T-helper 22 cell (primary cell): ENCODE measurements at places on chromosomes 2 and 18.

DNA sequence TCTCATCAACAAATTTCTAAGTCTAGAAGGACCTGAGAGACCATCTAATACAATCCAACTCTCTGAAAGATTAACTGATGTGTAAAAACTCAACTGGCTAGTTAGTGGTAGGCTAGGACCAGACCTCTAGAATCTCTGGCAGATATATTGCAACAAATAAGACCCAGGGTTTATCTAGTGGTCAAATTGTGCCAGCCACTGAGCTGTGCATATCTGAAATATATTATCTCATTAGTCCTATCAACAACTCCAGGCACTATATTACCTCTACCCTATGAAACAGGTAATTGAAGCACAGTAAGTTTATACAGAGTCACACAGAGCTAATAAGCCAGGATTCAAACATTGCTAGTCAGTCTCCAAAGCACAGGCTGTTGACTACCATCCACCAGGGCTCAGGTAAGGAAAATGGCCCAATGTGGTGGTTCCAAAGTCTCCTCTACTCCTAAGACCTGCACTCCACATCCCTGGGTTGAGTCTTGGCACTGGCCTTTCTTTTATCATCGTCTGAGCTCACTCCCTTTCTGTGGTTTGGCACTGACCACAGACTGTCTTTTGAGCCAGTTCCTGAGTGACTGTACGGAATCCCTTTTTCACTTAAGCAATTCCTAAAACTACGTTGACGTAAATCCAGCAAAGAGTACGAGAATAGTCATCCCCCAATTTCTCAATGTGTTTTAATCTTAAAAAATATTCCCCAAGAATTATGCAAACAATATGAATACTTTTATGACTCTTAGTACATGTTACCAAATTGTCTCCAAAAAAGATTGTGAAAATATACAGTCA lies 11.9 kb upstream of the PID1 start:
- DNase-seq = no peak

GRCh38 chr2:105738658-105739241 lies 6.0 kb upstream of the NCK2 start:
- DNase-seq = no peak

DNA sequence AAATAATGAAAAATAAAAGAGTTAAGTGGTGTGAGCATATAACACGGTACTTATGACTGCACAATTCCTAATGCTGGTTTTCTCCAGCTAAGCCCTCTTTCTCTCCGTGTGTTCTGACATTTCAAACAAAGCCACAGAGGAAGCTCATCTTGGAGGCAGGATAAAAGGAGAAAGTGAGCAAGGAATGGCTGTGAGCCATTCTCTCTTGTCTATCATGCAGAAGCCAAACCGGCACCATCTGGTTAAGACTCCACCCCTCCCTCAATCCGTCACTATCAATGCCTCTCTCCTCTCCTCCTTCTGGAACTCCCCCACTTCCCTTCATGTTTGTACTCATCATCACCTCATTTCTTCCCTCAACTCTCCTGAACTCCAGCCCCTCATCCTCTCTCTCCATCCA lies 210.4 kb downstream of the TMEM163 start:
- DNase-seq = no peak

DNA sequence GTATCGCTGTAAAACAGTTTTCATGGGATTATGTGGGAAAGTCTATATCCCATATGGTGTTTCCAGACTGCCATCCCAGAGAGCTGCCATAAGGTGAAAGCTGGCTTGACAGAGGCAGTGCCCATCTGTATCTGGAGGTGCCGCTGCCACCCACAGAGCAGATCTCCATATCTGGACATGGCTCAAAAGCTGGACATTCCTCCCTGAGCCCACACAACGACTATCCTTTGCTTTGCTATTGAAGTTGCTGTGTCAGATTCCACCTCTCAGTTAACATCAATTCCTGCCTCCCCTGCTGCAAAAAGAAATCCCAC lies 55.2 kb downstream of the RND3 start:
- no peak for DNase-seq

DNA sequence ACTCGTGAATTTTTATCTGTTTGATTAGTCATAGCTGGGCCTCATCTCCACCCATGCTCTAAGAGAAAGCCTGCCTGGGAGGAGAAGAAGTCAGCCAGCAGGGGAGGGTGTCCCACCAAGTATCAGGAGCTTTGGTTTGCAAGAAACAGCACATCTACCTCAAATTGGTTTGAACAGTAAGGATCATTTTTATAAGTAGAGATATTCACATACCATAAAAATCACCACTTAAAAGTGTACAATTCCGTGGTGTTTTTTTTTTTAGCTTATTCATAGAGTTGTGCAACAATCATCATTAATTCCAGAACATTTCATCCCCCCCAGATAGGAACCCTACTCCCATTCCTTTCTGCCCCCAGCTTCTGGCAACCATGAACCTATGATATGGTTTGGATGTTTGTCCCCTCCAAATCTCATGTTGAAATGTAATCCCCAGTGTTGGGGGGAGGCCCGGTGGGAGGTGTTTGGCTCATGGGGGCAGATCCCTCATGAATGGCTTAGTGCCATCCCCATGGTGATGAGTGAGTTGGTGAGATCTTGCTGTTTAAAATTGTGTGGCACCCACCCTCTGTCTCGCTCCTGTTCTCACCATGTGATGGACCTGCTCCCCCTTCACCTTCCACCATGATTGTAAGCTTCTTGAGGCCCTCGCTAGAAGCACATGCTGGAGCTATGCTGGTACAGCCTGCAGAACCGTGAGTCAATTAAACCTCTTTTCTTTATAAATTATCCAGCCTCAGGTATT lies 36.2 kb upstream of the HS6ST1 start:
- no peak for DNase-seq

- DNase-seq = no peak
Observed at GRCh38 chr18:31577195-31577594, 14.5 kb upstream of the TTR start.

DNA sequence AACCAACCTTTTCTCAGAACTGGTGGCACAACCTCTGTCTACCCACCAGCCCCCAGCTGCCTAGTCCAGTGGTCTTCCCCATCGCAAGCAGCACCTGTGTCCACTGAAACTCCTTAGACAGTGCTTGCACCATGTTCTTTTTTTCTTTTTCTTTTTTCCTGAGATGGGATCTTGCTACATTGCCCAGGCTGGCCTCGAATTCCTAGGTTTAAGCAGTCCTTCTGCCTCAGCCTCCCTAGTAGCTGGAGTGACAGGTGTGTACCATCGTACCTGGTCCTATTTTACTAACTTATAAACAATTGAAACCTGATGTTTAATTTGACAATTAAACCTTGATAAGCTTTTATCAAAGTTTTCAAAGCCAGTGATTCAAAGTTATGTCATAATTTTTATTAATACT lies 30.8 kb downstream of the SANBR start:
- DNase-seq = no peak
